ENCODE measurements at places on chromosomes 7 and 10.

GRCh38 chr10:79393221-79393923 lies 46.1 kb downstream of the PPIF start:
- no peak for DNase-seq

DNA sequence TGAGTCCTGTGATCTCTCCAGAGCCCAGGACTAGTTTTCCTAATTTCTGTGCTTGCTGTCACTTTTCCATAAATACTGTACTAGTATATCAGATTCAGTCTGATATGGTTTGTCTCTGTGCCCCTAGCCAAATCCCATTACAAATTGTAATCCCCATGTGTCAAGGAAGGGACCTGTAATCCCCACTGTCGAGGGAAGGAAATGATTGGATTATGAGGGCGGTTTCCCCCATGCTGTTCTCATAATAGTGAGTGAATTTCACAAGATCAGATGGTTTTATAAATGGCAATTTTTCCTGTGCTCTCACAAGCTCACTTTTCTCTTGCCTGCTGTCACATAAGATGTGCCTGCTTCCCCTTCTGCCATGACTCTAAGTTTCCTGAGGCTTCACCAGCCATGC lies 54.8 kb upstream of the IFRD1 start:
- no peak for DNase-seq

DNA sequence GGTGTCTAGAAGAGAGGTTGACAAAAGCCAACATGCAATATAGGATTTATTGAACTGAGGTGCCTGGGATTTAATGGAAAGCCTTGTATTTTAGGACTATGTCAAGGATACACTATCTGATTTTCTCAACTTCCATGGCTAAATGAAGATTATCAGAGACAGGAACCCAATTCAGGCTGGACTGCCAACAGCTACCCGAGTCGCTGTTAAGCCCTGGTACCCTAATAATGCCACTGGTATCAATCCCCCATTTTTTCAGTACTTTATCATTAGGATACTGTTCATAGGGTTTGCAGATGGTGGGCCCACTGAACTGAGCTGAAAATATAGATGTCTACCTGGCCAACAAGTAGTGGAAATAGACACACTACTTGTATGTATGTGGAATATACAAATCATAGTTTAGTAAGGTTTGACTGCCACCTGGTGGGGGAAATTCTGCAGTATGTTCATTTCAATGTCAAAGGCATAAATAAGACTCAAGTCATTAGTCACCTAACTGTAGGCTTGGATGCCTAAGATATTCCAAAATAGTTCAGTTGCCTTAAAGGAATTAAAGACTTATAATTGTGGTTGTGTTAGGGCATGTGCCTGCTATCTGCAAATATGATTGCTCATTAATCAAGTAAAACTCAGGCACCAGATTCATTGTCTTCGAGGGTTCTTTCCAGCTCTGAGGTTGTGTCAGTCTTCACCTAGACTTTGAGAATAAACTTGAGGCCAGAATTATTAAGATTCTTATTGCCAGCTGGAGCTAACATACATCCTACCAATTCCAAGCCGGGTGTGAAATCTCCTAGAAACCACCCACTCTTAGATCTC lies 34.1 kb upstream of the NOBOX start:
- DNase-seq, result peak; percentile 59

- no peak for DNase-seq
These were observed 144.8 kb upstream of the ZNF804B start for GRCh38 chr7:88614736-88615135.

GRCh38 chr7:19701471-19701870 lies 7.4 kb downstream of the POLR1F start:
- DNase-seq, result no peak
